Osteoblast (primary cell): ENCODE measurements at places on chromosomes 1 and 21. TPM values are rescaled to one million over a fixed set of nuclear protein-coding genes. Genes with fewer than 3 reads are reported as not detected.

DNA sequence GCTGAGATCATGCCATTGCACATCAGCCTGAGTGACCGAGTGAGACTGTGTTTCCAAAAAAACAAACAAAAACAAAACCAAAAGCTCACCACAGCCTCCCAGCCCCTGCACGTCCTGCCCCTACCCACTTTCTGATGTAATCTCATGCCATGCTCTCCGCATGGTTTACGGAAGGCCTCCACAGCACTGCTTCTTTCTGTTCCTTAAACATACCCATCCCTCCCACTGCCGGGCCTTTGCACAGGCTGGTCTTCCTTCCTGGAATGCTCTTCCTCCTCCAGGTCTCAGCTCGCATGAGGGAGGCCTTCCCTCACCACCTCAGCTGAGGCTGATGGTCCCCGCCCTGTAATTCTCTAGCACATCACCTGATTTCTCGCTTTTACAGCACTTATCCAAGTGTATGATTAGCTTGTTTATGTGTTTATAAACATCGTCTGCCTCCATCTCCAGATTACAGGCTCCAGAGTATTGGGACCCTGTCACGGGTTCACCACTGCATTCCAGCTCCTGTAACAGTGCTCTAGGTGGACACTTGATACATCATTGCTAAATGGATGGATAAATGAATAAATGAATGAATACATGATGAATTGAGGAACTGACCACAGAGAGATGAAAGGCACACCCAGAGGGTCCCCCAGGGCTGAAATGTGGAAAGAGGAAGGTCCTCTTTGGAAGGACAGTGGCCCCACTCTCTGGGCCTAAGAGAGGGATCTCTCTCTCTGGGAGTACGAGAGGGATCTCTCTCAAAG is 22.1 kb downstream of the TCEA3 start:
- peaks cover 34% of the 10 kb centered on the region for H3K4me1 ChIP-seq
- no peak overlapping the region for H3K4me3 ChIP-seq
- peak overlapping the region; percentile 65 for H3K27ac ChIP-seq
- no peak for DNase-seq
- no peaks in the 10 kb centered on the region for H3K36me3 ChIP-seq

DNA sequence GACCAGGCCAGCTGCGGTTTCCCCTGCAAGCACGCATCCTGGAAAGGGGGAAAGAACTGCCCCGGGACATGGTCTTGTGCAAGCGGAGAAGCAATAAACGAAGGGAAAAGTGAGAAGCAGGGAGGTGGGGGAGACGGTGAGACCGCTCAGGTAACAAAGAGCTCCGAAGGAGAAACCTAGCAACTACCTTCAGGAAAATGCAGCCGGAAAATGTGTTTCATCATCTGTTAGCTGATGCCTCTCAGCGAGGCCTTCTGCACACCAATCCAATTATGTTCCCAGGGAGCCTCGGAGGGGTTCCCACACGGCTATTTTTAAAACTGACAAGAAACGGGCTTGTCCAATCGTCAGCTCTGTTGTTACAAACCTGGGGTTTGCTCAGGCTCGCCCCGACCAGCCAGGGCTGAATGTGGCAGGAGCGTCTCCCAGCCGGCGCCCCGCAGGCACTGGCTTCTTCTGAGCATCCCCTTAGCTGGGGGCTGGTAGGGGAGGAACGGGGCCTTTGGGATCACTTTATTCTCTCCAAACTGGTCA is 3.4 kb downstream of the RIPK4 start:
- H3K4me3 ChIP-seq: no peak overlapping the region
- H3K27ac ChIP-seq: no peak overlapping the region
- peak; percentile 83 for DNase-seq

GRCh38 chr1:2583331-2583791 is 3.2 kb upstream of the PRXL2B start:
- H3K4me3 ChIP-seq: no peak overlapping the region
- DNase-seq: peak; percentile 78
- H3K36me3 ChIP-seq: no peaks in the 10 kb centered on the region
- H3K27me3 ChIP-seq: no peaks in the 10 kb centered on the region
- H3K27ac ChIP-seq: no peak overlapping the region

GRCh38 chr1:20058531-20058930 is 11.5 kb upstream of the PLA2G5 start:
- peak; percentile 87 for DNase-seq
- peaks cover 30% of the 10 kb centered on the region for H3K4me1 ChIP-seq
- H3K27me3 ChIP-seq: no peaks in the 10 kb centered on the region
- no peaks in the 10 kb centered on the region for H3K36me3 ChIP-seq
- H3K27ac ChIP-seq: no peak overlapping the region

DNA sequence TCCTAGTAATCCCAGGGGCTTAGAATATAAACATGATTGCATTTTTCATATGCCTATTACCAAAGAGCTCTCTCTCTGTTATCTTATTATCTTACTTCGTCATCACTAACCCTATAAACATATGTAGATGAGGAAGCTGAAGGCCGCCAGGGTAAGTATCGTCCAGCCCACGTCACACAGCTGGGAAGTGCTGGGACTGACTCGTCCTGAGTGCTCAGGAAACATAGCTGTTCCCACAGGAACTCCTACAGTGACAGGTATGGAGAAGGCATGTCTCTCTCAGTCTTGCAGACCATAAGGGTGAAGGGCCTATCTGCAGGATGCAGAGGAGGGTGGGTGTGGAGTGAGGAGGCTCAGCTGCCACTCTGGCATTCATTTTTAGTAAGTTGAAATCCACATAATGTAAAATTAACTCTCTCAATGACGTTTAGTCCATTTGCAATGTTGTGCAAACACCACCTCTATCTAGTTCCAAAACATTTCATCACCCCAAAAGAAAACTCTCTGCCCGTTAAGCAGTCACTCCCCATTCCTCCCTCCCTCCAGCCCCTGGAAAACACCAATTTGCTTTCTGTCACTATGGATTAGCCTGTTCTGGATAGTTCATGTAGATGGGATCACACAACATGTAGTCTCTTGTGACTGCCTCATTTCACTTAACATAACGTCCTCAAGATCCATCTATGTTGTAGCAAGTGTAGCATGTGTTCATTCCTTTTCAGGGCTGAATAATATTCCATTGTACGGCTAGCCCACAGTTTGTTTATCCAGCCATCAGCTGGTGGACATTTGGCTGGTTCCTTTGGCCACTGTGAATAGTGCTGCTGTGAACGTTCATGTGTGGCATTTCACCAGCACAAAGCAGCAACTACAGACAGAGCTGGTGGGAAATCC is 68.3 kb downstream of the TCP10L start:
- peak overlapping the region; percentile 99 for H3K27ac ChIP-seq
- H3K36me3 ChIP-seq: peaks cover 8% of the 10 kb centered on the region
- peaks cover 25% of the 10 kb centered on the region for H3K4me1 ChIP-seq
- no peak overlapping the region for H3K4me3 ChIP-seq
- no peaks in the 10 kb centered on the region for H3K27me3 ChIP-seq

DNA sequence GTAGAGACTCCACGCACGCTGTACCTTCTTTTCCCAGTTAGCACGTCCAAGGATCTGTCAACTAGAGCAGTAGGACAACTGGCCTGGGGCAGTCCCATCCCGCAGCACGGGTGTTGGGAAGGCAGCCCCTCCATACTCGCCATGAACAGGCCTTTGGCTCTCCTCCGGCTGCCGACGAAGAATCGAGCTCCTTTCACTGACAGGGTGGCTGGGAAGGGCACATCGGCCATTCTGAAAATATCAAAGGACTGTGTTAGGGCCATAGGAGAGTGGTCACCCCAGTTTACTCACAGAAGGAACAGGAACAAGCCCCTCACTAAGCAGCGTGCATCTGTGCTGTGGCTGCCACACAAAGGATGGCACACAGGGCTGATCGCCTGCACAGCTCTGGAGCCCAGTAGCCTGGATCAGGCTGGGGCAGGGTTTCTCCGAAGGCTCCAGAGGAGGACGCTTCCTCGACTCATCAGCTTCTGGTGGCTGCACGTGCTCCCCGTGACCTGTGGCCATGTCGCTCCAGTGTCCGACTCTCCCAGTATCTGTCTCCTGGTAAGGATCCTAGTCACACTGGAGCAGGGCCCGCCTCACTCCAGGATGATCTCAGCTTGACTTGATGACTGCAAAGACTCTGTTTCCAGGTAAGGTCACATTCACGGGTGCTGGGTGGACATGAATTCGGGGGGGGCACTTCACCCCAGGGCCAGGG is 8.9 kb downstream of the KRTAP10-1 start:
- no peak overlapping the region for H3K27ac ChIP-seq
- H3K4me3 ChIP-seq: no peak overlapping the region
- H3K27me3 ChIP-seq: no peaks in the 10 kb centered on the region
- H3K36me3 ChIP-seq: no peaks in the 10 kb centered on the region

- H3K4me1 ChIP-seq: peaks cover 12% of the 10 kb centered on the region
- no peaks in the 10 kb centered on the region for H3K36me3 ChIP-seq
- no peaks in the 10 kb centered on the region for H3K27me3 ChIP-seq
- H3K4me3 ChIP-seq: no peak overlapping the region
Observed at GRCh38 chr21:34715518-34715917, 46.7 kb downstream of the CLIC6 start.

DNA sequence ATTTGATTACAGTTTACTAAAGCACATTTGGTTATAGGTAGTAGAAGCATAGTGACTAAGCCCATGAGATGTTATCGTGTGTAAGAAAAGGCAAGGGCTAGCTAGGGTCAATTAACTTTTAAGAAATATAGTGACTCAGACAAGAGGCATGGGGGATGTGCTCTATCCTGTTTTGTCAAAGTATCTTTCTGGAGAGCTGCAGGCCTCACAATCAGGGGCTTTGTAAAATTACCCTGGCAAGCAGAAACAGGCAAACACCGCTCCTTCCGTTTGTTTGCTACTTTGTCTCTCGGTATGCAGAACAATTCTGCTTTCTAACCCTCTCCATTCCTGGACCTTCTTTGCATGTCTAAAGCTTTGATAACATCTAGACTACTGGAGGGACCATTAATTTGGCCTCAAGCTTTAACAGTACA is 26.1 kb upstream of the ZNF697 start:
- H3K27me3 ChIP-seq: peaks cover 5% of the 10 kb centered on the region
- H3K36me3 ChIP-seq: no peaks in the 10 kb centered on the region
- peak; percentile 45 for DNase-seq
- peaks cover 39% of the 10 kb centered on the region for H3K4me1 ChIP-seq

DNA sequence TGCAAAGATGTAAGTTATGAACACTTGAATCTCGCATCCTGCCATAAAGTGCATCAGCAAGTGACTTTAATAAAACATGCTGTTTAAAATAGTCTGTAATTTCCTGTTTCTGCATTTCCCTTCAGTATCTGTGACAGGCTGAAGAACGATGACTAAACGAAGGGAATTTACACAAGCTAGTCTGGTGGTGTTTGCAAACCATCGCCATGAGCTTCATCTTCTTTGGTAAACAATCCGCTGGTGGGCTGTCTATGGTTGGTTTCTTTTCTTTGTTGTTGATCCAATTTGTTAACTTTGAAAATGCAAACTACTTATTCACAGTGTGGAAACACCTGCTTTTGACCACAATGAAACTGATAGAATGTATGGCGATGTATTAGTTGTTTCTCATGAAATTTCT is 13.9 kb downstream of the SERTAD4 start:
- no peak overlapping the region for H3K27ac ChIP-seq
- no peaks in the 10 kb centered on the region for H3K36me3 ChIP-seq
- H3K4me1 ChIP-seq: peaks cover 30% of the 10 kb centered on the region
- DNase-seq: no peak
- H3K4me3 ChIP-seq: no peak overlapping the region
- peaks cover 34% of the 10 kb centered on the region for H3K27me3 ChIP-seq

DNA sequence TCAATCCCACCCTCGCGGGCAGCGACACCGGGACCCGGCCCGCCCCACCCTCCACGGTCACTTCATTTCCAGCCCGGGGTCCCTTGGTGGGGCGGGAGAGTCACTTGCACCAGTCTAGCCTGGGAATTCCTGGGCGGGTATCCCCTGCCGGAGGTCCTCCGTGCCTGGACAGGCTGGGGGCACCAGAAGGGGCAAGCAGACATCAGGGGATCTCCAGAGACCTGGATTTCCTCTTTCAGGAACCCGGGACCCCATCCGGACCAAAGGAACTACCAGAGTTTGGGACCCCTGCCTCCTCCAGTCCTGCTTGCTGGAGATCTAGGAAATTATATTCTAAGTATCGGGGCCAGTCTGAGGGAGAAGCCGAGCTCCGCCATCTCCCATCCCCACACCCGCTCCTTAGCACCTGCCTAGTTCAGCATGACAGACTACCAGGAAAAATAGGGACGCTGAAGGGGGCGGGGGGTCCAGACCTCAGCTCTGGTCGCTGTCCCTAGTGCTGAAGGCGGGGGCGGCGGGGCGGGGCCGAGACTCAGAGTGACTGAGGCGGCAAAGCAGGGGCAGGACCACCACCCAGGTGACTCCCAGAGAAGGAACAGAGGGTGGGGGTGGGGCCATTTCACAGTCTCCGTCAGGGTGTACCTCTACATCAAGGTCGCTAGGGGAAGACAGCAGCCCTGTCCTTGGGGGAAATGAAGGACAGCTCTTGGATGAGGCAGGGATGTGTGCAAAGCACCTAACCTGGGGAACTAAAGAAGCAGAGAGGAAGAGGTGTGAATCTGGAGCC is 832 bp downstream of the HCN3 start:
- no peaks in the 10 kb centered on the region for H3K36me3 ChIP-seq
- H3K4me3 ChIP-seq: peak overlapping the region; percentile 81
- peak; percentile 95 for DNase-seq
- peaks cover 16% of the 10 kb centered on the region for H3K4me1 ChIP-seq
- H3K27ac ChIP-seq: no peak overlapping the region
- no peaks in the 10 kb centered on the region for H3K27me3 ChIP-seq

- no peak overlapping the region for H3K4me3 ChIP-seq
- H3K27me3 ChIP-seq: no peaks in the 10 kb centered on the region
- peaks cover 27% of the 10 kb centered on the region for H3K4me1 ChIP-seq
- peaks cover 6% of the 10 kb centered on the region for H3K36me3 ChIP-seq
- peak; percentile 88 for DNase-seq
- peak overlapping the region; percentile 19 for H3K27ac ChIP-seq
Observed at GRCh38 chr1:74729741-74730478, 2.9 kb downstream of the CRYZ start.

GRCh38 chr1:197321811-197322210 is 53.8 kb downstream of the CRB1 start:
- H3K4me1 ChIP-seq: peaks cover 17% of the 10 kb centered on the region
- no peak for DNase-seq
- peak overlapping the region; percentile 95 for H3K27ac ChIP-seq
- H3K36me3 ChIP-seq: no peaks in the 10 kb centered on the region
- no peaks in the 10 kb centered on the region for H3K27me3 ChIP-seq

DNA sequence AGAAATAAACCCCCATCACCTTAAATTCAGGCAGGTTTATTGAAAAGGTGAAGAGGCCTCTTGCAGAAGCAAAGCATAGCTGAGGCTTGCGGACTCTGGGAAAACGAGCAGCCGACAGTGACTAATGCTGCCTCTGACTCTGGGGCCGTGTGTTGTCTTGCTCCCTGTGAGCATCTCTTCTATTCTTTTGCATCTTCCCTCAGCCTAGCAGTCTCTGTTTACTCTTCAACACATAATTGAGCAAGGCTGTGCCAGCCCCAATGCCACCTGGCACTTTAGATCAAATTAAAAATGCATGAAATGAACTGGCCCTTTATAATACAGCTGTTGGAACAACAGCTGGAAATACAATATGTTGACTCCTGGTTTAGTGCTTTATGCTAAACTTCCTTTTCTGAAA is 18.4 kb upstream of the REG4 start:
- H3K4me1 ChIP-seq: no peaks in the 10 kb centered on the region
- DNase-seq: no peak
- no peaks in the 10 kb centered on the region for H3K36me3 ChIP-seq
- no peak overlapping the region for H3K27ac ChIP-seq
- no peak overlapping the region for H3K4me3 ChIP-seq

GRCh38 chr21:32181457-32181856 is 97.4 kb downstream of the MIS18A start:
- H3K36me3 ChIP-seq: no peaks in the 10 kb centered on the region
- no peaks in the 10 kb centered on the region for H3K27me3 ChIP-seq
- H3K4me1 ChIP-seq: no peaks in the 10 kb centered on the region
- no peak for DNase-seq
- H3K27ac ChIP-seq: no peak overlapping the region

Gene DNALI1
- total RNA-seq: 6.5 and 7.2 TPM in 2 replicates

Gene TMPRSS2
- total RNA-seq: under 0.01 TPM in 1 of 2 replicates, not detected in the other

Gene APCS
- not detected in 2 replicates for total RNA-seq

Gene KPNA6
- total RNA-seq: 64.8 and 65.5 TPM in 2 replicates

Gene GJB5
- total RNA-seq: not detected in 2 replicates

Gene SYT6
- total RNA-seq: 0.29 and 0.36 TPM in 2 replicates
